GM12892 (cell line): ENCODE measurements at places on chromosomes 16 and 17.

DNA sequence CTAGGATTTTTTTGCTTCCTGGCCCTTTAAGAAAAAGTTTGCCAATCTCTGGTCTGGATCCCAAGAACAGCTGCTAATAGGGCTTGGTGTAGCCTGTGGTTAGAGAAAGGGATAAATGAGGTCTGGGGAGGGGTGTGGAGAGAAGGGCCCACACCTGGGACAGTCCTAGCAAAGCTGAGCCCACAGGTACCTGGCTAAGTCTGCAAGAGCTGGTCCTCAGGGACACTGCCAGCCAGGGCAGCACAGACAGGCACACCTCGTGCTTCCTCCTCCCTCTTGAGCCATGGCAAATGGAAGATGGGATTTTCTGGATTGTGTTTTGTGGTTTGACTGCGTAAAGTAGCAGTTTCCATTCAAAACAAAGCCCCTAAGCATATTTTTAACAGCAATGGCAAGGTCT, 217.5 kb downstream of the SOX9 start:
- DNase-seq: no peak

GRCh38 chr17:58302919-58303585, 22.3 kb upstream of the MPO start:
- DNase-seq: no peak

- no peak for DNase-seq
Observed at GRCh38 chr17:40473573-40474365, 27.7 kb downstream of the TNS4 start.

DNA sequence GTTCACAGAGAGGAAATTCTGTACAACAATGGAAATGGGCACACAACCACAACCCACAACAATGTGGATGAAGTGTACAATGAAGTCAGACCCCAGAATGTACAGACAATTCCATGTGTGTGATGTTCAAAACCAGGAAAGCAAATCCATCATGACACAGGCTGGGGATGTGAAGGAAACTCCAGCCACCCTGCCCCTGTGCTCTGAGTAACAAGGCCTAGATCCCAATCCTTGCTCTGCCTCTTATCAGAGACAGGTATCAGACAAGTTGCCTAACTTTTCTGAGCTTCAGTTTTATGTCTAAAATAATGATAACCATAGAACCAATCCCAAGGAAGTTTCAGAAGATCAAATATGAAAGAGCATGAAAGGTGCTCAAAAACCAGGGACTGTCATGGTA, 1.8 kb upstream of the C16orf95 start:
- DNase-seq: no peak

DNA sequence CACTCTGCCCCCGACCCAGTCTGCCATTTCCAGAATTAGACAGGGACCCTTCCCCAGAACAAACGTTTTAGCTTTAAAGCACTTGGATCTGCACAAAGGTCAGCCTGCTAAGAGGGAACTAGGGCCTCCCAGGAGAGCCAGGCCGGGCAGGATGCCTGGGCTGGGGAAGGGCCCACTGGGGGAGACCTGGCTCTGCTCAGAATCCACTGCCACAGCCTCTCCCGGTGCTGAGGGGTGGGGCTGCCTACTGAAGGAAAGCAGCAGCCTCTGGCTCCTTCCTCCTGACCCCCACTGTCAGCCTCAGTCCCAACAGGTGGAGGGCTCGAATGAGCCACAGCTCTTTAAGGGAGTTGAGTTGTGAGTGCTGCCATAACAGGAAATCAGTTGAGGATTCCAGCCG, 1.7 kb downstream of the YBX2 start:
- DNase-seq: no peak

DNA sequence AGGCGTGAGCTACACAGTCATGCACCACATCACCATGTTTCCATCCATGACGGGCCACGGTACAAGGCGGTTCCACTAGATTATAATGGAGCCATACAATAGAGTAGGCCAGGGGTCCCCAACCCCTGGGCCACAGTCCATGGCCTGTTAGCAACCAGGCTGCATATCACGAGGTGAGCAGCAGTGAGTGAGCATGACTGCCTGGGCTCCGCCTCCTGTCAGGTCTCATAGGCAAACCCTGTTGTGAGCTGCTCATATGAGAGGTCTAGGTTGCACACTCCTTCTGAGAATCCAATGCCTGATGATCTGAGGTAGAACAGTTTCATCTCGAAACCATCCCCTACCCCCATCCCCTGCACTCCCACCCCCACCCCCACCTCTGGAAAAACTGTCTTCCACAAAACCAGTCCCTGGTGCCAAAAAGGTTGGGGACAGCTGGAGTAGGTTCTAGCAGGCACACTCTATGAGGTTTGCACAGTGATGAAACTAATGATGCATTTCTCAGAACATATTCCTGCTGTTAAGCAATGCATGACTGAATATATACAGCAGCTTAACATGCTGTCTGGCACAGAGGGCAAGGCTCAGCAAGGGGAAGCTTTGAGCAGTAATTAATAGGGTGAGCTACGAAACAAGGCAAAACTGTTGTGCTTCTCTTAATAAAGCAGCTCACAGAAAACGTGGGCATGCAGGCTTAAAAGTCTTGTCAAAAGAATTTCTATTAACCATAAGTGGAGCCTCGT, 108.0 kb downstream of the VPS53 start:
- no peak for DNase-seq

DNA sequence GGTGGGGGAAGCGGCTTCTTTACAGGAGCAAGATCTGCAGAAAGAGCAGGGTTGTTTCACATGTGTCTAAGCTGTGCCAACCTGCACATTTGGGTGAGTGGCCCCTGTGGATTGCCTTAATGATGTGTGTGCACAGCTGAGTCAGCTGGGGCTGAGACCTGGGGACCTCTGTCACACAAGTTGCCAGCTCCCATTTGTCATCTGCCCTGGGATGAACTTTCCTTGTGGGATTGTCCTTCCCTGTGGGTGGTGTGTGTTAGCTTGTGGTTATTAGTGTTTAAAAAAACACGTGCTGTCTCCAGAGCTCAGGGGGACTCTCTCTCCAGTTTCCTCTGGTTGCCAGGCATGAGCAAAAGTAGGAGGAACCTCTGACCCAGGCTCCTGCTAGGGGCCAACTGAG, 400.5 kb upstream of the CCL2 start:
- no peak for DNase-seq

DNA sequence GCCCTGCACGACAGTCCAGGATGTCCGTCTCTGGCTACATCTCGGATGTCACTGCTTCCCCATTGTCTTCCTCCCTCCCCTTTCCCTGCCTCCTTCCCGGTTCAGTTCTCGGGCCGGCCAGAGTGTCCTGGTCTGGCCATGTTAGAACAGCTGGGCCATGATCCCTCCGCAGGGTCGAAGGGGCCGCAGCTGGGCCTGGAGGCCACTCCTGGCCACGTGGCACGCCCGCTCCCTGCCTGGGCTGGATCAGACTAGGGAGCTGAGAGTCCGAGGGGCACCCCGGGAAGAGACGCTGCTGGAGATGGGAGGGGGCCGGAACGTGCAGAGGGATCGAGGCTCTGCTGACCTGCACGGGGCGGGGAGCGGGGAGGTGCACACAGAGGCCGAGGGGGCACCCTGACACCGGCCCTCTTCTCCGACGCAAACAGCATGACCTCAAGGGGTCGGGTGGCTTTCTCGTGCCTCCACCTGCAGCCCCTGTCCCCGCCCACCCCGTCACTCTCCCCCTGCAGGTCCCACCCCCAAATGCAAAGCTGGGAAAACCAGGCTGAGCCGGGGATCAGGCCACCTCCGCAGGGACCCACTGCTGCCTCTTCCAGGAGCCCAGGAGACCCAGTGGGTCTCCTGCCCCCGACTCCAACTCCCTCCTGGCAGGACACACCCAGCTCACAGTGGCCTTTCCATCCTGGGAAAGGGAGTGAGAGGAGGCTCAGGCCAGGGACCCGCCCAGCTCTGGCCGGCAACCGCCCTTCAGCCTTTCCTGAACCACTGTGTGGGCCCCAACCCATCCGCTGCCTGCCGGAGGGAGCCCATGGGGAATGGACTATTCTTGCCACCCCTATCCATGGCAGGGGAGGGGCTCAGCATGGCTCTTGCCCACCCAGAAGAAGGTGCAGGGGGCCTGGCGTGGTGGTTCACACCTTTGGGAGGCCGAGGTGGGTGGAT, 38.5 kb downstream of the CTU2 start:
- DNase-seq: no peak

DNA sequence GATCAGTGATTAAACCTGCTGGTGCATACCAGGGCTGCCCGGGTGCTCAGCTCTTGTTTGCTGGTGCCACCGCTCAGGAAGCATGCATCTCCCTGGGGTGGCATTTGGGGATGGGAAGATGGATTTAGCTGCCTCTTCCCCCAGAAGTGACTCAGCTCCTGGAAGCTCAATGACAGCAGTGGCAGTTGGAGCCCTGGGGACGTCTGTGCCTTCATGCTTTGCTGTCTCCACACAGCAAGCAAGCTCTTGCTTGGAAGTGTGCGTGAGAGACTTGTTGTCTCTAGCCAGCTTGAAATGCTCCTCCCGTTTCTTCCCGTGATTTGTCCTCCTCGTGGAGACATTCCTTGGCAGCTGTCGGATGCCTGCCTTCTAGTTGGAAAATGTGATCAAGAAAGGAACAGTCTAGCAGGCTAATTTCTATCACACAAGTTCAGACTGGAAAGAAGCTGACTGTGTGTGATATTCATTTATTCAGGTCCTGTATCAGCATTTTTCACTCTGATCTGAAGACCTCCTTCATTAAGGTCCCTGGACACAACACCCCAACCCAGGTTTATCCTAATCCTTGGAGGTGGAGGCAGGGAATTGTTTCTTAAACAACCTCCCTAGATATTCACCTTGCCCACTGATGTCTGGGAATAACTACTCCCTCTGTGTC, 73.0 kb downstream of the BMERB1 start:
- no peak for DNase-seq
